NCI-H774 (cell line): ENCODE measurements at places on chromosomes 4 and X.

DNA sequence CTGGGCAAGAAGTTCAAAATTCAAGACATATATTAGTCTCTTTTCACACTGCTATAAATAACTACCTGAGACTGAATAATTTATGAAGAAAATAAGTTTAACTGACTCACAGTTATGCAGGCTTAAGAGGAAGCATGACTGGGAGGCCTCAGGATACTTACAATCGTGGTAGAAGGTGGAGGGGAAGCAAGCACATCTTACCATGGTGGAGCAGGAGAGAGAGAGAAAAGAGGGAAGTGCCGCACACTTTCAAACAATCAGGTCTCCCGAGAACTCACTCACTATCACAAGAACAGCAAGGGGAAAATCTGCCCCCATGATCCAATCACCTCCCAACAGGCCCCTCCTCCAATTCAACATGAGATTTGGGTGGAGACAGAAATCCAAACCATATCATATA lies 273.3 kb upstream of the RASGEF1B start:
- DNase-seq, result no peak

- no peak for DNase-seq
Observed at GRCh38 chrX:83819304-83819703, 41.6 kb upstream of the CYLC1 start.

GRCh38 chrX:75211976-75212375 lies 55.9 kb upstream of the ABCB7 start:
- no peak for DNase-seq

GRCh38 chr4:183657564-183657963 lies 1.4 kb downstream of the RWDD4 start:
- DNase-seq, result no peak

DNA sequence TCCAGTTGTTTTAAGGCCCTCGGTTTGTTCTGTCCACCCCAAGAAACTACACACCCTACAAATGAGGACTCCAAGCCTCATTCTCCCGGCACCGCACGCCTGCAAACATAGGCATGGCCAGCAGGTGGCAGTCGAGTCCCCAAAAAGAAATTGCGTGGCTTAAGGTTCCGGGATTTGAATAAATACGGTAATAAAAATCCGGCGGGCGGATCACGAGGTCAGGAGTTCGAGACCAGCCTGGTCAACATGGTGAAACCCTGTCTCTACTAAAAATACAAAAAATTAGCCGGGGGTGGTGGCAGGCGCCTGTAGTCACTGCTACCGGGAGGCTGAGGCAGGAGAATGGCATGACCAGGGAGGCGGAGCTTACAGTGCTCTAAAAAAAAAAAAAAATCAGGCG lies 21.8 kb upstream of the CSF2RA start:
- DNase-seq, result peak; percentile 0
